ENCODE measurements at places on chromosomes 4 and X.

- no peak for DNase-seq
Measured at GRCh38 chr4:145663194-145663593, 16.8 kb upstream of the C4orf51 start.

GRCh38 chrX:70479247-70479921 is 34.7 kb downstream of the DLG3 start:
- no peak for DNase-seq

- no peak for DNase-seq
Measured at GRCh38 chr4:7192252-7193029, at the start of gene SORCS2. SORCS2 (plus strand) TSS chr4:7192538.

DNA sequence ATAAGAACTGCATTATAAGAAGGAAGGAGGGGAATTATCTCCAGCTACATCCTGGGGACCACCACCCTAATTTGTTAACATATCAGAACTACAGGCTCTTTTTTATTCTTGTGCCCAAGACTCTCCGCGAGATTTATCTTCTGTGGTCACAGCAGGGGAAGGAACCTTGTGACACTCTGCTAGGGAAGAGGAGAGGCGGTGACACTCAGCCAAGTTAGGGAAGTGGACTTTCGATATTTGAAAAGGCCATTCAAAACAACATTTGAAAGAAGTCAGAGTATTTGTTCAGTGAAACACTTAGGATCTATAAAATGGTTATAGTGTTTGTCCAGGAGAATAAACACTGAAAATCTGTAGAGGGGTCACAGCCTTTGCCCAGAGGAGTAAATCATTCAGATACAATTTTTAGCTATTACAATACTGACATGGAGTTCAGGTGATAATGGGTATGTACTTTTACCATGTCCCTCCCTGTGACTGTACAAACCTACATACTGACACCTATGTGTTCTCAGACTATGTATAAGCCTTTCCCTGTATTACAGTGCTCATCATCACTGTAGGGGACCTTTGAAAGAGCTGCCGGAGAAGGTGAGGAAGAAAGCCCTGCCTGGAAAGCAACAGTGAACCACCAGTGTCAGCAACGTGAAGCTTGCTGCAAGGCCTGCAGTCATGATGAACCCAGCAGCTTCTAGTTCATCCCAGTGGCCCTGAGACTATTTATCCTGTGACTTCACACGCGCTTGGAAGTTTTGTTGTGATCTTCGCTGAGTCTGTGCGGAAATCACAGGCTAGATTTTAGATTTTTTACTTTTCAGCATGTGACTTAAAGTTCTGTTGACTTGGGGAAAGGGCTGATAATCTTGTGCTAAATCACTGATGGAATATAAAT is 8.5 kb upstream of the PTTG2 start:
- no peak for DNase-seq

DNA sequence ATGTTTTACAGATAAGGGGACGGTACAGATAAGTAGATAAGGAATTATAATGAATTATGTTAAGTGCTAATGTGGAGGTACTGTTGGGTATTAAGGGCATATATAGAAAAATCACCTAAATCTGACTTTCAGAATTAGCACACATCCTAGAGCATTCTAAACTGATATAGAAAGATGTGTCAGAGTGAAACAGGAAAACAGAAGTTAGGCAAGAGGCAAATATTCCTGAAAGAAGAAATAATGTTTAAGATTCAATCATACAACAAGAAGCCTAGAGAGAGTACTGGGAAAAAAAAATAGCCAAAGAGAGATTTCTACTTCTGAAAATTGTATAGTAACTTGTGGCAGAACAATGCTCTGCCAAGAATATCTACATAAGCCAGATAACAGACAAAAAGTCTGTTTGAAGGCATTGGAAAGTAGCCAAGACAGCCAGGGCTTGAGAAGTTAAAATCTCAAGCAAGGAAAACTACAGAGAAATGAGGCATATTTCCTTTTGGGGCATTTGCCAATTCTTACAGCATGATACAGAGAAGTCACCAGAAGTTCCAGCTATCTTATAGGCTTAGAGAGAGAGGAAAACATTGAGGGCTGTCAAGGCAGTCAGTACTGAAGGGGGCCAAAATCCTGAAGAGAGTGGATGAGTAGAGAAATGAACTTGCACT is 646.0 kb downstream of the RPA4 start:
- no peak for DNase-seq

- no peak for DNase-seq
Measured at GRCh38 chr4:77002321-77003107, 53.0 kb downstream of the SEPTIN11 start.

DNA sequence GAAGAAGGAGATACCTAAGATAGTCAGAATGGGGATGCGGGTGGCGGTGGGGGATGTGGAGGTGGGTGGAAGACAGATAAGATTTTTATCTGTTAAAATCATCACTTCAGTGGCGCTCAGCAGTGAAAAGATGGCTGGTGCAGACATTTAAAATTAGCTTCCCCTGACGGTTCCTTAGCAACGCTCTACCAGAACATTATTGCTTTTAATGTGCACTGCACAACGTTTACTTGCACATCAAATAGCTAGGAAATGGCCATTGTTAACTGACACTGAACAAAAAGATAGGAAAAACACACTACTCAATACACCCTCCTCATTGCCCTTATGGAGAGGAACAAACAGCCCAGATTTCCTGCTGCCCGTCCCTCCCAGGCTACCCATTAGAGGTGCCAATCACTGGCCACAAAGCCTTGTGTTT is 61.0 kb upstream of the FTHL17 start:
- no peak for DNase-seq

DNA sequence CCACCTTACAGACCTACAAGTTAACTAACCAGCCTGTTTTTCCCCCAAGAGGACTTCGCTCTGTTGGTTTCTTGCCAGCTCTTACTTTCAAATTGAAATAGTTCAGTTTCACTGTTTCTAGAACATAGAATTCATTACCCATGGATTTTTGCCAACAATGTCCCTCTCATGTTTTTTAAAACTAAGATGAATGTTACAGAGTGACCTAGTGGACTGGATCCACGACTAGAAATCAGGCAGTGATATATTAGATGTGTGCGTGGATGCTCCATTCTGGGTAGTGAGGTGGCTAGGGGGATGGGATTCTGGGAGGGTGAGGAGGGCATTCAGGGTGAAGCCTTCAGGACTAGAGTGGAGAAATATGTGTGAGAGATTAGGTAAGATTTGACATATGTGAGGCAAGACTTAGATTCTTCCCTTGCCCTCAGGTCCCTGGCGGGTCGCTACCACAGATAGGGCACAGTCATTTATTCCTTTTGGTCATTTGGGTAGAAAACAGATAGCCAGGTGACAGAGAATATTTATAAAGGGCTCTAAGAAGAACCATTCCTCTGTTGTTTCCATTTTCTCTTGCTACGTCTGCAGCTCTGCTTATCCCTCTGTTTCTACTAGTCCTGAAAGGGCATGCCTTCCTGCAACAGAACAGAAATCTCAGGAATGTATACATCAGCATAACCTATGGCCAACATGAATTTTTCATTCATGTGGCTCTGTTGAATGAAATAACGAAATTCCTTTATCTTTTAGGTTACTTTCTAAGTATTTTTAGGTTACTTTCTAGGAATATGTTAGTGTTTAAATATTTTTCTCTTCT is 15.4 kb upstream of the JADE1 start:
- DNase-seq, result no peak

DNA sequence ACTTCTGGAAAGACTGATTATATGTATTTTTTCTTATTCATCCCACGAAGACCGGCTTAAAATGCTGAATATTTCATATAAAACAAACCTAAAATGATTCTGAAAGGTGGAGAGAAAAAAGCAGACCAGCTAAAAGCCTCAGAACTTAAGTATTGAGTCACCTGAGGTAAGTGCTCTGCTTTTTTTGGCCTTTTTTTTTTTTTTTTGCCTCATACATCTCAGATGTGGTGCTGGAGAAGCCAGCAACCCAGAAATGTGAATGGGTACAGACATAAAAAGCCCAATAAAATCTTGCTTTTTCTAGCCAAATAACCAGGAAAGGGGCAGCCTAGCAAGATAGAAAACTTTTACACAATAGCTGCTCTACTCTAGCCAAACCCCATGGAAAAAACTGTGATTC is 57.0 kb downstream of the RLIM start:
- DNase-seq, result no peak

- no peak for DNase-seq
Measured at GRCh38 chrX:24266996-24267395, 46.9 kb downstream of the SUPT20HL2 start.

DNA sequence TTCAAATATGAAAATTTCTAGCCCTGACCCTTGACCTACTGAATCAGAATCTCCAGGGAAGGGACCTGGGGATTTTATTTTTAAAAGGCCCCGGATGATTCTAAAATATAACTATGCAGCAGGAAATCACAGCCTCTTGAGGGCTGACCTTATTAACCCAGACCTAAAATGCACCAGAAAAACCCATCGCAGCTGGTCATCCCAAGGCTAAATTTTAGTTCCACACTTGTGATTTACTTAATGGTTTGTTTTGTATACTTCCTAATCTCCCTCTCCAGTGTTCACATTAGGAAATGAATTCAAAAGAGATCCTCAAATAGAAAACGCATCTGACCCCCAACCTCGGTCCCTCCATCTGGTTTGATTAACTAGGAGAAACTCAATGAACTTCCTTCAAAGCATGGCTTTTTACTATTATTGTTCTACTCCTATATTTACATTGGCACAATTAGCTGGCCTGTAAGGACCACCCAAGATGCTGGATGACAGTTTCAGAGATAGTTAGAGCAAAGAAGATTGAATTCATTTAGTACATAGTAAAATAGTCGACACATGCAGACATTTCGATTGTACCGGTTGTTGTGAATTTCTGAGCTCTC is 147.8 kb upstream of the MED14 start:
- no peak for DNase-seq

DNA sequence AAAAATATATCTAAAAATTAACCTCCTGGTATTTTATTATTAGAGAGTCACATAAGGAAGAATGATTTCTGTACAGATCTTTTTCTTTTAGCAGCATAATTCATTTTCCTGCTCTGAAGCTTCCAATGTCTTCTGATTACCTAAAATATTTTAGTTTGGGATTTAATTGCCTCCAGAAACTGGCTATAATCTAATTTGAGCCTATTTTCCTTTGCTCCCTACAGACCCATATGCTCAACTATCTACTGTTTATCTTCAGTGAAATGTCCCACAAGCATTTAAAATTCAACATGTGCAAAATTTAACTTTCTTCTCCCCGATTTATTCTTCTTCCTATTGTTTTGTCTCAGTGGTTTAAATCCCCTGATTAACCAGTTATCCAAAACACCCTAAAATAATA is 29.1 kb downstream of the NPY2R start:
- DNase-seq, result no peak

DNA sequence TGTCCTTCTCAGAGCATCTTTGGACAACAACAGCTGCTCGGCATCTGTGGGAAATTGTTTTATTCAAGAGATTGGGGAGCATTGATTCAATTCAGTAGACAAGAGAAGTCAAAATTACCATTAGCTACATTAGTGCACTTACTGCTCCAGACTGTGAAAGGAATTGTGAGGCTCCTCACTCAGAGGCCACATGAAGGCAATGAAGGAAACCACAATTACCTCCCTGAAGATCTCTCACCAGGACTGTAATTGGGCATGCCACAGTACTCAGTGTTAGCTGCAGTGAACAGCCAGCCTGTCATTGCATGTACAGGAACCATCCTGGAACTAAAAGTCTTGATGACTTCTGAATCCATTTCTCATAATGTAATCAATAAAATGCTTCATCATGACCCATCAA is 144.8 kb downstream of the PPA2 start:
- no peak for DNase-seq

DNA sequence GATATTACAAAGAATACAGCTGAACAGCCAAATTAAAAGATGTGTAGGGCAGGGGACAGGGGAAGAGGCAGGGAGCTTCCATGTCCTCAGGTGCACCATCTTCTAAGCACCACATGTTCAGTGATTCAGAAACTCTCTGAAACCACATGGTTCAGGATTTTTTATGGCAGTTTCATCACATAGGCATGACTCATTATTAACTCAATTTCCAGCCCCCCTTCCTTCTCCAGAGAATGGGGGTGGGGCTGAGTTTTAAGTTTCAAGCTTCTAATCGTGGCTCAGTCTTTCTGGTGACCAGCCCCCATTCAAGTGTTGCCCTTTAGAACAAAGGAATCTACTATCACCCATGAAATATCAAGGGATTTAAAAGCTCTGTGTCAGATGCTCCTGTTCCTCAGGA is 317.8 kb upstream of the GALNT7 start:
- DNase-seq, result no peak

GRCh38 chr4:137531986-137532868 is at the start of gene PCDH18:
PCDH18 (minus strand) TSS chr4:137532494; CDS start chr4:137532088, 406 bp downstream.
- DNase-seq, result peak; percentile 62

- no peak for DNase-seq
Measured at GRCh38 chr4:149765630-149766029, 50.0 kb downstream of the IQCM start.

GRCh38 chrX:101785142-101785541 is 125.5 kb upstream of the ARMCX2 start:
- DNase-seq, result no peak

DNA sequence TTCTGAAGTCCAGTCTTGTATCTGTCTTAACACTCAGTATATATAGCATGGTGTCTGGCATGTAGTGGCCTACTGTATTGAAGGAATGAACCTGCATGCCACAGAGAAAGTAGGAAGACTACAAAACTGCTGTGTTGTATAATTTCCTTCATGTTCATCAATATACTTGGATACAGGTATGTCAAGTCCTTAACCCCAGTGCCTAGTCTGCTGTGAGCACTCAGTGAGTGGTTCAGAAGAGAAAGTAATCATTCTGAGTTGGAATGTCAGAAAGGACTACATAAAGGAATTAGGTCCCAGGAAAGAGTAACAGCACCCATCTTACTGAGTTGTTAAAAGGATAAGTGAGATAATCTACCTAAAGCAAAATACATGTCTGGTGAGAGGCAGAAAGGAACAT is 32.0 kb downstream of the ABCE1 start:
- no peak for DNase-seq

DNA sequence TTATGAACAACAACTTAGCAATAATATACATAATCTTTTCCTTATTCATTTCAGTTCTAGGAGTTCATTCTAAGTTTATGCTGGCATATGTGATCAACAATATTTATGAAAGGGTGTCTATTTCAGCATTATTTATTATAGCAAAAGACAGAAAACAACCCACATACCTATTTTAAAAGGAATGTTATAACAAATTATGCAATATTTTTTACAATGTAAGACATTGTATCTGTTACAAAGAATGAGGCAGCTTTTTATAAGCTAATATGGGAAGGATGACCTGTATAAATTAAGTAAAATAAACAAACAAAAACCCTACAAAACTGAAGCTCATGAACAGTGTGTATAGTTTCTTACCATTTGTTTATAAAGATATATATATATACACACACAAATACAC is 42.7 kb downstream of the AGTR2 start:
- DNase-seq, result no peak

DNA sequence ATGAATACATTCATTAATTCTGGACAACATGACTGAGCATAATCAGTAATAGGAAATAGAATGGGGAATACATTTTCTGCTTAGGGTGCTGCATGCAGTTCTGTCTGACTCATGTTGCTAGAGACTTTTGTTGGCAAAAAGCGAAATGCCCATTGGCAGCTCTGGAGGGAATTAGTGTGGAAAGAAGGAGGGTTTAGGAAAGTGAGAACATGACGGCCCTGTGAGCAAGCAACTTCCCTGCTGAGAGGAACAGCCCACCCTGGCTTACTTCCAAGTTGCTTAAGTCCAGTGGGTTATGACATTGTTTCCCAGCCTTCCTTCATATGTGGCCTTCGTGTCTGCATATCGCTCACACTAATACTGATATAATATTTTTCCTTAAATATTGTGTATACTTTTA is 13.8 kb downstream of the MAD2L1 start:
- peak; percentile 63 for DNase-seq

GRCh38 chr4:74117024-74117534 is 18.1 kb upstream of the CXCL2 start:
- peak; percentile 41 for DNase-seq
